ENCODE measurements at places on chromosomes 11 and 22. TPM values are rescaled to one million over a fixed set of nuclear protein-coding genes. Genes with fewer than 3 reads are reported as not detected.

DNA sequence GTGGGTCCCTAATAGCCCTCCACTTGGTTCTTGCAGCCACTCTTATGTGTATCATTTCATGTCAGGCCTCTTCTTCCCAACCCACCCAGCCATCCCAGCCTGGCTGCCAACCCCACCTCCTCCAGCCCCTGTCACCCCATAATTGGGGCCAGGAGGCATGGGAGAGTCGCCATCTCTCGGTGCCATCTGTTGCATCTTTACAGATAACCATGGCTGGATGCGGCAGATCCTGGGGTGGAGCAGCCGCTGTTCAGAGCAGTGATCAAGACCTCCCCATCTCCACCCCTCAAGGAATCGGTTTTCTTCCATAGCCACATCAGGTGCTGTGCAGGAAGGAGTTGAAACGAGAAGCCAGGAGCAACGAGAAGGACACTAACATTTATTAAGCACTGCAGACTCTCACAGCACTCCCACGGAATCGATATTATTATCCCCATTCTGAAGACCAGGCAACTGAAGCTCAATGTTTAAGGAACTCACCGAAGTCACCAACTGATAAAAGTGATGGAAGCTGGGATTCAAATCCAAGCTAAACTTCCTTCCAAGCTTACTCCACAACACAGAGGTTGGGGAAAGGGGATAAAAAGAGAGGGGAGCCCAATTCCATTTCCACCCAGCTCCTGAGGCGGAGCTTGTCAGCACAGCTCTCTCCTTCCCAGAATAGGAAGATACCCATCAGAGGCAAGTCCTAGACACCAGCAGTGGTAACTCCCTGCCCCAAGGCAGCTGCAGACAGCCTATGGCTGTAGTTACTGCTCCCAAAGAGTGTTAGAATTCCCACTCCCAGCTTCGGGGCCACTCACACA is 2.7 kb downstream of the SLC43A1 start:
- peaks cover 36% of the 10 kb centered on the region for H3K4me1 ChIP-seq
- H3K4me3 ChIP-seq = peak overlapping the region; percentile 7
- no peaks in the 10 kb centered on the region for H3K27me3 ChIP-seq
- DNase-seq = no peak
- no peak overlapping the region for H3K27ac ChIP-seq

GRCh38 chr22:30675436-30675835 is 7.8 kb upstream of the DUSP18 start:
- no peak overlapping the region for H3K4me3 ChIP-seq
- no peak overlapping the region for H3K27ac ChIP-seq
- H3K36me3 ChIP-seq = no peaks in the 10 kb centered on the region
- H3K4me1 ChIP-seq = peaks cover 3% of the 10 kb centered on the region

- no peak overlapping the region for H3K27ac ChIP-seq
- H3K36me3 ChIP-seq = no peaks in the 10 kb centered on the region
Observed at GRCh38 chr22:27377501-27378295, 423.9 kb downstream of the MN1 start.

GRCh38 chr11:96267001-96267495 is 75.9 kb downstream of the MAML2 start:
- H3K4me1 ChIP-seq = peaks cover 62% of the 10 kb centered on the region
- peak overlapping the region; percentile 76 for H3K27ac ChIP-seq
- DNase-seq = no peak
- H3K27me3 ChIP-seq = no peaks in the 10 kb centered on the region

The POLA2 gene
- 42.0 TPM for total RNA-seq

The RTCB gene
- 61.6 TPM for total RNA-seq

The PRDX5 gene
- 137 TPM for total RNA-seq

The KDM4D gene
- 0.83 TPM for total RNA-seq

The OR52H1 gene
- not detected for total RNA-seq

Measured in activated CD4-positive, alpha-beta memory T cell treated with anti-CD3 and anti-CD28 coated beads, Interleukin-2, amount 10 ng/mL, durations not matched to agents 7 days and 5 days (primary cell).